Hematopoietic multipotent progenitor cell (in vitro differentiated cells): ENCODE measurements at places on chromosomes 5 and 9.

- no peak for DNase-seq
Measured at GRCh38 chr5:80147119-80147815, 108.6 kb downstream of the SERINC5 start.

DNA sequence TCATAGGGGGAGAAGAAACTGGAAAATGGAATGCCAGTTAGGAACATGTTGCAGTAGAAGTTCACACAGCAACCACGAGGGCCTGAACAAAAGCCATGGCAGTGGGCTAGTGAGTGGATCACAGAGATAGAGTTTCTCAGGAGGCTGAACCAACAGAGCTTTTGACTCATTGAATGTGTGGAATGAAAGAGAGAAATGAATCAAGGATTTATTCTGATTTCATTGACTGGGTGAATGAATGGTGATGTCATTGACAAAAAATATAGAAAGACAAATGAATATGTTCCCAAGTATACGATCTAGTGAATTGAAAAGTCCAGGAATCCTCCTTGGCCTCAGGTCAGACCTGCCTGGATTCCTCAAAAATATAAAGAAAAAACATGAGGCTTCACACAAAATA is 99.2 kb downstream of the ZNF462 start:
- DNase-seq, result no peak

GRCh38 chr5:166947045-166947444 is 1344.4 kb upstream of the WWC1 start:
- no peak for DNase-seq

DNA sequence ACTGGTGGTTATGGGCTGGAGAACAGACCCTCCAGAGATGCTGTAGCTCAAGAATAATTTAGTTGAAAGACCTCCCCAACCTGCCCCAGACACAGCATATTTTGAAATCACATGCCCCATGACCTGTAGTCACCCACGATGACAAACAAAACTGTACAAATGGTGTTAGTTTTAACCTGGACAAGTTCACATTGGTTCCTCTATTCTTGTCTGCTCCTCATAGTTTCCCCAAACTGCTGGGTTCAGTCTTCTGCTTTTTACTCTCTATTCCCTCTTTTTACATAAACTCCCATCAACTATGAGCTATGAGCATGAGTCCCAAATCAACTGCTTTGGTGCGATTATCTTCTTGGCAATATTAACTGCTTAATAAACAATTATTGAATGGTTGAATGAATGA is 365.3 kb upstream of the CLINT1 start:
- no peak for DNase-seq

DNA sequence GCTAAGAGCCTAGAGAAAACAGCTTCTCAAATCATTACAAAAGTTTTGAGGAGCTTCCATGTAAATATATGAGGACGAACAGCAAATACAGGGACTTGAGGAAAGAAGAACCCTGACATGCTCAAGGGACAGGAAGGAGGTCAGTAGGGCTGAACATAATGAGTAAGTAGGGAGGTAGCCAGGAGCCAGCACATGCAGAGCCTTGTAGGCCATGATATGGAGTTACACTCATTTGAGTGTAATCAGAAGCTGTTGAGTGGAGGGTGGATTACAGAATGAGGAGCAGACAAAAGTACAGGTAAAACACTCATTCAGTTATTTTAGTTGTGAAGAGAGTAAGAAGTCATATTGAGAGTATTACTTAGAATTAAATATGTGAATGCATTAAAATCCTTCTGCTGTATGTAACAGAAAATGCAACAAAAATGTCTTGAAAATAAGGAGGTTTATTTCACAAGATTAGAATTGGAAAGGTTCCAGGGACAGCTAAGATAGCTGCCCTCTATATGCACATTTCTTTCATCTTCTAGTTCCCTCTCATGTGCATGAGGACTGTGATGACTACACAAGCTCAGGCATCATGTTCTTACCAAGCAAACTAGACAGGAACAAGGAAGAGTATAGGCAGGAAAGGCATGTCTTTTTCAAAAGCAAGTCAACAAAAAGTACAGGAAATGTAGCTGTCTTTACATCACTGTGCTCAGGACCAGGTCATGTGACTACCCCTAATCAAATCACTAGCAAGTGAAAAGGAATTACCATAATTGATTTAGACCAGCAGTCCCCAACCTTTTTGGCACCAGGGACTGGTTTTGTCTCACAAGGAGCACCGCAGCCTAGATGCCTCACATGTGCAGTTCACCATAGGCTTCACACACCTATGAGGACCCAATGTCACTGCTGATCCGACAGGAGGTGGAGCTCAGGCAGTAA is 87.2 kb downstream of the TMEM232 start:
- DNase-seq, result no peak

- peak; percentile 28 for DNase-seq
Measured at GRCh38 chr9:107874591-107875369, 385.2 kb upstream of the KLF4 start.
